ENCODE measurements at places on chromosomes 12 and 14.

DNA sequence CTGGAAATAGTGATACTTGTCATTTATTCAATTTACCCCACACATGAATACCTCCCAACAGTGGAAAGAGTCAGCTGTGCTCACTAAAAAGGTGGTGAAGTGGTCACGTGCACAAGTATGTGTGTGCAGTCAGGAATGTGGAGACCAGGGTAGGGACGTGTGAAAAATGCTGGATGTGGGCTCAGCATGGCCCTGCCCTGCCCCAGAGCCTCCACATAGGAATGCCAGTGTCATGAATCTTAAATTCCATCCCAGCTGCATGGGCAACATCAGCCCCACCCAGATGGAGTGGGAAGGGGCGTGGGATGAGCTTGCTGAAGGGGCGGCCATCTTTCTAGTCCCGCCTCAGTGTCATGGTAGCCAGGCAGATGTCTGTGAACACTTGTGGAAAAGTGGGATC is 87.7 kb downstream of the C12orf75 start:
- no peak for DNase-seq

DNA sequence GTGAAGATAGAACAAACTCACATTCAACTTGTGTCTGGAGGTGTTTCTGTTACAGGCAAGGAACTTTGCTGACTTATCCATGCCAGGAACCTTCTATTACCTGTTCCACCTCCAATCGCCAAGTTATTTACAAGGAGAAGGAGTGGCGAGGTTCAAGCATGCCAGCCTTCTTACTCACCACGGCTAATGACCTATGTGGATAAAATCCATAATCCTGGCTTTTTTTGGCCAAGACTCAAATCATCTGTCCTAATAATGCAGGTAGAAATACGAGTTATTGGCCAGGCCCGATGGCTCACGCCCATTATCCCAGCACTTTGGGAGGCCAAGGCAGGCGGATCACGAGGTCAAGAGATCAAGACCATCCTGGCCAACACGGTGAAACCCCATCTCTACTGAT is 241.6 kb downstream of the TMEM132D start:
- no peak for DNase-seq

GRCh38 chr14:91322623-91323022 is 78.1 kb upstream of the GPR68 start:
- DNase-seq = no peak

DNA sequence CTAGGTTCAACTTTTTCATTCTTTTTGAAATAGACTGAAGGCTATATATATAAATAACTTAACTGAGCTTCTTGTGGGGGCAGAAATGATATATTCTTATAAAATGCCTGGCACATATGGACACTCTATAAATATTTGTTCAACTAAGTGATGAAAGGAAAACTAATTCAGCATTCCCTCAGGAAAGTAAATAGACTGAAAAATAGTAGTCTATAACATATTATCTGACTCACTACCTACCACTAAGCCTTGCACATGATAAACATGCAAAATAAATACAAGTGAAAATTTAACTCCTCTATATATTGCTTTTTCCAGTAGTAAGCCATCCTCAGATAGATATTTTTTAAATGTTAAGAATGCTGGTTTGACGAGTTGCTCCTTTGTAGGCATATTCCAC is 15.7 kb upstream of the BMAL2 start:
- no peak for DNase-seq

- no peak for DNase-seq
These were observed 6.1 kb upstream of the HELB start for GRCh38 chr12:66296176-66296683.

DNA sequence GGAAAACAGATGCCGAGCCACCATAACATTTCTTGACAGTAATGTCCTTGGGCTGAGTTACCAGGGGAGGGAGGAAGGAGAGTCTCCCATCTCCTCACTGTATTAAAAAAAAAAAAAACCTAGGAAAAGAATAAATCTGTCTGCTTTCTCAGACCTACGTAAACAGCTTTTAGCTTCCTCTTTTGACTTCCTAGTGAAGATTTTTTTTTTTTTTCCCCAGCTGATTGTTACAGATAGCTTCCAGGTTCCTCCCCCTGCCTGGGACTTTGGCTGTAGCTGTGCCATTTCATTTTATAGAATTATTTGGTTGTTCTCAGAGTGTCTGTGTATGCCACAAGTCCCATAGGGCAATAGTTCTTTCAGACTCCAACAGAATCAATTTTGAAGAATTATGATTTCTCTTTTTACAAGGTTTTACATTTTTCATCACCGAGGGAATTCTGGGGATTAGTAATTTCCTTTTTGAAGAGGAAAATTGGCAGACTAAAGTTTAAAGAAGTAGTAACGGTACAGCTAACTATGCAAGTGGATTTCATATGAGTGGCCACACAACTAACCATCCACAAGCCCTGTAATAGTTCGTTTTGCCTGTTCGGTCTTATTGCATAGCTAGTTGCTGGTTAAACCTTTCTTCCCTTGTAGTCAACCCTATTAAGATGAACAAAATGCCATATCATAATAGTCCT is 23.1 kb upstream of the GNS start:
- DNase-seq = no peak

GRCh38 chr14:35503646-35504045 is 30.3 kb upstream of the INSM2 start:
- no peak for DNase-seq
